ENCODE measurements at places on chromosomes 7 and 10.

DNA sequence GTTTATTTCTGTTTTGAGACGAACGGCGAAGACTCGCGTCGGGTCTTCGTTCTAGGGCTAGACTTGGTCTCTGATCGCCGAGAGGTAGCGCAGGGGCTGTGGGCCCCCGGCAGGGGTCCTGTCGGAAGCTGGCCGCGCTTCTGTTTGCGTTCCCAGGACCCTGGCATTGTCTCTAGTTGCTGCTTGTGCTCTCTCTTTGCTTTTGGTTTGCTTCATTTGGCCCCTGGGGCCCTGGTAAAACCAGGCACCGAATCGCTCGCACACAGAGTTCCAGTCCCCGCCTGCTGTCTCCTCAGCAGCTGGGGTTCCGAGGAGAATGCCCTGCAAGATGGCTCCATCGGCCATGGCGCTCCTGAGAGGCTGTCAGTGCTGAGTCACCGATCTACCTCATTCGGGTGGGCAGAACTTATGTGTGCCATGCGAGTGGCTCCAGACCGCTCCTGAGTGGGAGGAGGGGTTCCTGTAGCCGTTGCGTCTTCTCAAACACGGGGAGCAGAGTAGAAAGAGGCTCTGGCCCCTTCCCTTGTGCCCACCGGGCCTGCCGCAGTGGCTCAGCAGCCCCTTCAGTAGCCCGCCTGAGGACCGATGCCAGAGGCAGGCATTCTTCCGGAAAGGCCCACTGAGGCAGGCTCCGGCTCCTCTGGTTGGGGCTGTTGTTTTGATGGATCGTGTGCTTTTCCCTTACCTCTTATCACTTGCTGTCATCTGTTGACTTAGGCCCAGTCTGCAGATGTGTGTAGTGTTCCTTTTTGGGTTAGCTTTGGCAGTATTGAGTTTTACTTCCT is 826 bp downstream of the CHPF2 start:
- DNase-seq, result peak; percentile 24

DNA sequence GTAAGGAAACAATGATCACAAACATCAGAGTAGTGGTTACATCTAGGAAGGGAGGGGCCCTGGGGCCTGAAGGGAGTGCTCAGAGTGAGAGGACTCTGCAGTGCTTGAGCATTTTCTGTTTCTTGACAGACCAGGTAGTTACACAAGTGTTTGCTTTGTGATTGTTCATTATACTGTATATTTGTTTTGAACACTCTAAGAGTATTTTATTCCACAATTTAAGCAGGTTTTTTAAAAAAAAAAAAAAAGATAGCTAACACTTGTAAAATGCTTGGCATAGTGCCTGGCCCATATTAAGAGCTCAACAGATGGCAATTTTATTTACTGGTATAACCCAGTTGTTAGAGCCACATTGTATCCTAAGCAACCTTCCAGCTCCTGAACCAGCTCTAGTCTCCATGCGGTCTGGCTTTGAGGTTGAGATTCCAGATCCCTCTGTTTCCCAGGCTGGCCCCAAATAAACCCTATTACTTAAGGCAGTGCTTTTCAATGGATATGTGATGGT is 20.1 kb upstream of the ATXN7L1 start:
- DNase-seq, result peak; percentile 89

- DNase-seq, result no peak
These were observed 81.3 kb upstream of the UNC5B start for GRCh38 chr10:71131096-71131495.

DNA sequence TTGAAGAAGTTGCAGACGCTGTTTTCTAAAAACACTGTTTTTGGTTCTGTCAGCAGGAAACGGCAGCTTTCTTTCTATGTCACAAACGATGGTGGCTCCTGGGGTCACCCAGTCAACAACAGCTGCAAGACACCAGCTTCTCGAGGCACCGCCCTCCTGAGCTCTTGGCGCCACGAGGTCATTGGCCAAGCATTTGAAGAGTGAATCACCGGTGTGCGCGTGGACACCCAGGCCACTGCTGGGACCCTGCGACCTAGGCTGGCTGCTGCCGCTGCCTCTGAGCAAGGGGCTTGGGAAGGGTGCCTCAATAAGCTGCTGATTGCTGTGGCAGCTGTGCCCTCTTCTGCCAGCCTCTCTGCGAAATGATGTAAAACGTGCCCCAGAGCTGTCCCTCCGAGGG is 22.5 kb upstream of the VIPR2 start:
- DNase-seq, result no peak

- DNase-seq, result no peak
These were observed 163.7 kb downstream of the WNT2 start for GRCh38 chr7:117158941-117159697.

DNA sequence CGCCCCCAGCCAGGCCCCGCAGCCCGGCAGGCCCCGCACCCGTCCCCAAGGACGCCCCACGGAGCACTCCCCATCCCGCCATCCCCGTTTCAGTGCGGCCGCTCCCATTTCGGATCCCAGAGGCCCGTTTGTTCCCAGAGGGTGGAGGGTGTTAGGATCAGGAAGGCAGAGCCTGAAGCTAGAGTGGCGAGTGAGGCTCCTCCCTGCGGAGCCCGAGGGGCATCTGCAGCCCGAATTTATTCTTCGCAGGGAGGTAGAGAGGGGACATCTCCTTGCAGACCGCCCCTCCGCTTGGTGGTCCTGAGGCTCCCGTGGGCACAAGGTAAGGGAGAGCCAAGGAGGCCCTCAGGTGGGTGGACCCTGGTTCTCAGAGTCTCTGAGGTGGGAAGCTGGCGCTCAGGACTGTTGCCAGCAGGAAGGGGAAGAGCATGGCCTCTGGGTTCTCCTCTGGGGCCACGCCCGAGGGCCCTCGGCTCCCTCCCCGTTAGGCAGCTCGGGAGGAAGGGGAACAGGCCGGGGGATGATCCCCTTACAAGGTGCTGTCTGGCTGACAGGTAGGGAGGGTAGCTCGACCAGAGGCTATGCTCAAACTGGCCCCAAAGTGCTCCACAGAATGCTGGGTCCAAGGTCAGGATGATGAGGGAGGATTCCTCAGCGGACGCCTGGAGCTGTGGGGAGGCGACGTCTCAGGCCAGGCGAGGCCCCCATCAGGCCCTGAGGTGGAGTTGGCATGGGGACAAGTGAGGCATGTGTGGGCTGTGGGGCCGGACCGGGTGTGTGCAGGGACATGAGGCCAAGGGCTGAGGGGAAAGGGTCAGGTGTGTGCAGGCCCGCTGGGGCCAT is 17.4 kb downstream of the POLL start:
- DNase-seq, result no peak

DNA sequence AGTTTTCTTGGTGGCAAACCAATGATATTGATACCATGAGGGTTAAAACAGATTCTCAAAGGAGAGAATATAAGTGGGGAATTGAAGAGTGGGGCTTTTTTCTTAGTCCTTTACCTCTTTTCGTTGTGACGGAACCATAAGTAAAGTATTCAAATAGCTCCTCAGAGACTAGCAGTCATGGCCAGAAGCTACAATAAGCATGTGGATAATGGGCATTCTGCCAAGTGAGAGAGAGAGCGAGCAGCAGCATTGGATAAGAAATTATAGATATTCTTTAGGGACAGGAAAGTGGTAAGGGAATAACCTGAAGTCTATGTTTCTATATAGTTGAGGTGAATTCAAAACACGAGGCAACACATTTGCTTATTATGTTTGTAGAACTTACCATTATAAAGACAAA is 235.1 kb downstream of the SEMA3E start:
- DNase-seq, result peak; percentile 18

GRCh38 chr7:25684360-25684759 is 456.1 kb upstream of the NPVF start:
- no peak for DNase-seq

DNA sequence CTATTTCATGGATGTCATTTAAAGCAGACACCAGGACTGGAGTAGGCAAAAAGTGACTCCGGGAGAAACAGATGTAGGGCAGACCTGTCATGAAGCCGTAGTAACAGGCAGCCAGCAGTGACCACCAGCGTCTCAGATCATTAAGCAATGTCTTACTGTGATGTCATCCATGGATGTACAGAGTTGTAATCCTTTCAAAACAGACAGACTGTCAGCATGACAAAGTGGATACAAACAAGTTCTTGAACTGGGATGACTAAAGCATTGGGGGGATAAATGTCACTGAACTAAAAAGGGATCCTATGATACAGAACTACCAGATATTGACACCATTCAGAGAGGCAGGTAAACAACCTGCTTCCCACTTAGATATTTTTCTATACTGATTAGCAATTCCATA is 675.5 kb downstream of the PARD3 start:
- DNase-seq, result no peak

DNA sequence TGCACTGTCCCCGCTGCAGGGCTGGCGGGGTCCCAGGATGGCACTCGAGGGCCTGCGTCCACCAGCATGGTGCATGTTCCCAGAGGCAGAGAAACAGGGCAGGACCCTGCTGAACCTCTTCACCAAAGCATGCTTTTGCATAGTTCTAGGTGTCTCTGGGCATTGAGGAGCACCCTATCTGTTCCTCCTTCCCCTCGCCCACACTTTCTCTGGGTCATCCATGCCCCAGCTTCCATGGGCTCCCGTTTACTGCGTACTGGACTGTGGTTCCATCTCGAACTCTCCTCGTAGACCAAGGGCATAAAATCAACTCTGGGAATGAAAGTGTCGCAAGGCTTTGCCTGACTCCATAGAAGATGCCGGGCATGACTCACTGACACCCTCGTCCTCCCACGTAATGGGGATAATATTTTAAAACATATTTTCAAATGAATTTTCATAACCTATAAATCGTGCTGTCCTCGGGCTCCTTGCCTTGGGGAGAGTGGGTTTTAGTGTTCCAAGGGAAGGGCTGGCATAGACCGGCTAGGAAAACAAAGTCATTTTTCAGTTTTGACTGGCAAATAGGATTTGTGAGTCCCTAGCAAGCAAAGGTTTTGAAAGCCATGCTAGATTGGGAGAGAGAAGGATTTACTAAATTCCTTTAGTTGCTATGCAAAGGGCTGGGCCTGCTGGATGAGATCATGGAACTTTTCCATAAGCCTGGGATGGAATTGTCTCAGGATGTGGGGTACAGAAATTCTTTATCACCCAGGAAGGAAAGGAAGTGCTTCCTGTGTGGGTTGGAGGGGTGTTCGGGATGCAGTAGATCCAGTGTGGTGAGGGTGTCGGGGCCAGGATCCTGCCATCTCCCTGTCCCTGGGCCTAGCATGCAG is 498.7 kb upstream of the MKI67 start:
- DNase-seq, result no peak

- DNase-seq, result no peak
These were observed 102.5 kb downstream of the FGFR2 start for GRCh38 chr10:121495719-121496118.

GRCh38 chr10:851901-852300 is 79.6 kb downstream of the LARP4B start:
- no peak for DNase-seq

GRCh38 chr10:66940965-66941364 is 15.1 kb downstream of the LRRTM3 start:
- no peak for DNase-seq

DNA sequence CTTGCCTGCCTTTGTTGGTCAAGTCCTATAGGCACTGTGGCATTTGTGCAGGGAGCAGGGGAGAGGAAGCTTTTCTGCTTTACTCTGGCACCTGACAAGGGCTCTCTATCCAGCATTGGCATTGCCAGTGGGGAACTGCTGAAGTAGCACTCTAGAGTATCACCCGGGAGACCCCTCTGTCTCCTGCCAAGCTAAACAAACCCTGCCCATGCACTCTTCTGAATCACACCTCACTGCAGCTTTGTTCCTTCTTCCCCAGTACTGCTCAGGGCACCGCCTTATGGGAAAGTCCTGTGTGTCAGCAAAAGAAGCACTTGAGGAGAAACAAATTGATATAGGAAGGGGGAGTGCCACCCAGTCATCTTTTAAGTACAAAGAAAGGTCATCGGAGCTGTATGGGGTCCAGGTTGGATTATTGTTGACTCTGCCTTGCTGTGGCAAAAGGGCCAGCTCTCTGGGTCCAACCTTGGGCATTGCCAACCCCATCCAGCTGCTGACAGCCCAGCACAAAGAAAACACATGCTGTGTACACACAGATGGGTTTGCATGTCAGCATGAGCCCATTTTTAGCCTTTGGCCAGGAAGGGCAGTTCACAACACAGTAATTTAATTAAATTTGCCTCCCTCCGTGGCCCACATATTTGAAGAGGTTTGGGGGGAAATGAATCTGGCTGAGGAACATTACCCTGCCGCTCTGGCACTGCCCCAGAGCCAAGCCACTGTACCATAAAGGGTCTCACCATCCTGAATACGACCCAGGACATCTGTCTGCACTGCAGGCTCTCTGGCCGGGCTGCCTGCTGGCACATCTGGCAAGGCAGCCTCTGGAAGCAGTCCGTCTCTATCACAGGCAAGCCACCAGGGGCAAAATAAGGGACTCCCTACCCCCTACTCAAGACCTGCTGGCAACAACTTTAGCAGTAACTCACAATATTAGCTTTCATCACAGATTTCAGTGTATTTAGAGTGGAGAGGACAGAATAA is 13.1 kb downstream of the LRRC4 start:
- no peak for DNase-seq

DNA sequence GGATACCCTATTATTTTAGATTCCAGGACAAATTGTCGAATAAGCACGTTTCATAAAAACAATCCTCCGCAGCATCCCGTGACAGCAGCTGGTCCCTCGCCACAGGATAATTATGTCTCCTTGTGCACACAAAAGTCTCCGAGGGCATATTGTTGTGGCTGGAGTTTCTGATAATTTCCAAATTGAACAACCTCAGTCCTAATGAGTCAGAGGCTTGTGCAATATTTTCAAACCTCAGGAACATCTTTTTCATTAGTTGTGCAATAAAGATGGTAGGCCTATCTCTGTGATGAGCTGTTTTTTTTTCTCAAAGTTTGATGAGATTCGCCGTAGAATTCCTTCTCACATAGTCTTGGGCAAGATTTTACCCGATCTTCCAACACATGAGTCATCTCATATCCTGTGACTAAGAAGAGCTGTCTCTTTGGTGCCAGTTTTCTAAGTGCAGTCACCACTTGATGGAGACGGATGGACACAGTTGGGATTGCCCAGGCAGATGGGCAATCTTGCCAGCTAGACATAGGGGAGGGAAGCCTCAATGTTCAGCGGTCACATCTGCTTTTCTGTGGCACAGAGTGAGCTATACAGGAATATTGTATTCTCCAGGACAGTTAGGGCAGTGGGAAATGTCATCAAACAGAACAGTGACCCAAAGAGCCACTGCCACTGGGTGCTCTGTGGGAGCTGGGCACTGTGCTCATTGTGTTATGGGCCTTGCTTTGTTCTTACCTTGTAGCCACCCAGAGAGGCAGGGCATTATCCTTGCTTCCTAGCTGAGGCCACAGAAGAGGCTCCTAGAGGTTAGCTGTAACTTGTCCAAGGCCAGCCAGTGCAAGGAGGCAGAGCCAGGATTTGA is 7.8 kb downstream of the HTRA1 start:
- DNase-seq, result no peak

- DNase-seq, result no peak
These were observed 307.8 kb upstream of the TPK1 start for GRCh38 chr7:145143685-145144084.

GRCh38 chr7:78953726-78954363 is 499.6 kb downstream of the MAGI2 start:
- no peak for DNase-seq

Measured in NCI-H2107 (cell line).